Tongue (tissue), 3 donors: ENCODE measurements at places on chromosomes 7 and 10. TPM values are rescaled to one million over a fixed set of nuclear protein-coding genes. Genes with fewer than 3 reads are reported as not detected.

DNA sequence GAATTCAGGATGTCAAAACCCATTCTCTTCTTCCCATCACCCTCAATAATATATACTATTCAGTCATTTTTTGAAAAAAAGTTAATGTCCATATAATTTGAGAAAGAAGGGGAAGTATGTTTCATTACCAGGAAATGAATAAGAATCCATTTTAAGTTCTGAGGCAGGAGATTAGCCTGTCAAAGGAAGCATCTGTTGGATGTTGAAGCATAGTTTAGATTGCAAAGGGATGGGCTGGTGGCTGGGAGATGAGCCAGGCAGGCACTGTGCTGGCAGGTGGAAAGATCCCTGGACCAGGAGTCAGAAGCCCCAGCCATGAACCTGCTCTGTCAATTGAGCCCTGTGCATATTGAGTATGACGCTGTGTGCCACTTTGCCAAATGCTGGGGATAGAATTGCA, 48.4 kb upstream of the CRTAC1 start:
- no peak for DNase-seq

DNA sequence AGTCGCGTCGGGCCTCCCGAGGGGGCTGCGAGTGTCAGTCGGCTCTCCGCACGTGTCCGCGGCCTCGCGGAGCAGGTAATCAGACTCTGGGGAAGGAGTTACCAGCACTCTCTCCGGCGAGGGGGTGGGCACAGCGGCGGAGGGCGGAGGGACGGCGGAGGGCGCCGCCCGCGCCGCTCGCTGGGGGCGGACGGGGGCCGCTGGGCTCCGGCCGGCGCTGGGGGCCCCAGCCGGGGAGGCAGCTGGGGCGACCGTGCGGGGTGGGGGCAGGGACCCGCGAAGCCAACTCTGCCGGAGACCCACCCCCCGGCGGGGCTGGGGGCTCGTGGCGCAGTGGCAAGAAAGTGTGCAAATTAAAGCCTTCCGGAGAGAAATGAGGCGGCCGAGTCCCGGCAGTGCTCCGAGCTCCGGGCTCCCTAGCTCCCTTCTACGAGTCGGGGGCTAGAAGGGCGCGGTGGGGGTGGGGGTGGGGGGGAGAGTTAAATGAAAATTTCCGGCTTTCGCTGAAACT, at the start of gene CDK6:
Gene CDK6, minus strand, starts transcription at position 85 of the 511 bp plus-strand sequence. CDS start 3,250 bp downstream, outside the sequence.
- peak; percentile 90 for DNase-seq

- DNase-seq = no peak
These were observed 176.6 kb upstream of the TNS3 start for GRCh38 chr7:47758546-47758945.

- DNase-seq = no peak
These were observed 217.7 kb upstream of the ETV1 start for GRCh38 chr7:14207138-14207537.

DNA sequence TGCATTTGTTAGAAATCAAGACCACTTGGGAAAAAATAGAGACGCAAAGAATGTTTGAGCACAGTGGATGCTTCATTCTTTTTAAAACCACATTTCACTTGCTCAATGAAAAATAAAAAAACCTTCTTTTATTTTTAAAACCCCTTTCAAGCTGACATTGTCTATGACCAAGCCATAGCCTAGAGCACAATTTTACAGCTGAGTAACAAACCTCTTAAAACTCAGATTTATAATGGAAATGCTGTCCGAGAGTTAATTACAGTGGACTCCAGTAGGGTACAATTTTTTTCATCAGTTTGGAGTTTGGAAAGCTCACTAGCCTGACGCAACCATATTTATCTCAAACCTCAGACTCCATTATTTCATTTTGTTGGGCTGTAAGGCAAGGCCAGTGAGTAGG, 116.3 kb downstream of the RNLS start:
- no peak for DNase-seq

PROSER2 gene
- total RNA-seq = 8.6 TPM

GNGT1 gene
- not detected for total RNA-seq

RAB19 gene
- not detected for total RNA-seq

DNA sequence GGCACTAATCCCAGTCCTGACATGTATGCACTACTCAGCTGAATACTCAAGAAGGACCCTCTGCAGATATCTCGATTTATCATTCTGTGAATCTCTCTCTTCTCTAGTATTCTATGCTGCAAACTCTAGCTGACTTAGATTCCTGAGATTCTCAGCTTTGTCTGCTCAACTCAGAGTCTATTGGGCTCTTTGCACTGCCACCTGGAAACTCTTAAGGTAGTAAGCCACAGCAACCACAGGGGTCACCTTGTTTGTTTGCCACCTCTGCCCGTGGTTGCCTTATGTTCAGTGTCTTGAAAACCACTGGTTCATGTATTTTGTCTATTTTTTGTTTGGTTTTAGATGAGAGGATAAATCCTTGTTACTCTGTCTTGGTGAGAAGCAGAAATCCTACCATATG, 72.9 kb downstream of the SP8 start:
- DNase-seq = no peak

GRCh38 chr10:22810643-22811465, 96.5 kb upstream of the PIP4K2A start:
- no peak for DNase-seq

- peak; percentile 63 for DNase-seq
These were observed 64.4 kb upstream of the SFMBT2 start for GRCh38 chr10:7475046-7475911.

DNA sequence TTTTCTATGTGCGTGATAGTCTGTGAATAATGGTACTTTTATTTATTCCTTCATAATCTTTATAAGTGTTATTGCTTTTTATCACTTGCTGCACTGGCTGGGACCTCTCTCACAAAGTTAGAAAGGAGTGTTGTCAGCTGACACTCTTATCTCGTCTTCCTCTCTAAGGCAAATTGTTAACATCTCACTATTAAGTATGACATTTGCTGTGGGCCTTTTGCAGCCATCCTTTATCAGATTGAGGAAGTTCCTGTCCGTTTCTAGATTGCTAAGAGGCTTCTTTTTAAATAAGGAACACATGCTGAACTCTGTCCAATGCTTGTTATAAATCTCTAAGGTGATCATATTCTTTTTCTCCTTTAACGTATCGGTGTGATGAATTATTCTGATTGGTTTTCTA, 27.4 kb upstream of the DIP2C start:
- no peak for DNase-seq

- no peak for DNase-seq
These were observed 2.5 kb downstream of the ARHGAP12 start for GRCh38 chr10:31926160-31926559.

OPN4 gene
- not detected for total RNA-seq

GRCh38 chr7:37832194-37832593, 16.2 kb upstream of the NME8 start:
- DNase-seq = peak; percentile 97

SPDYE2 gene
- total RNA-seq = not detected

DNA sequence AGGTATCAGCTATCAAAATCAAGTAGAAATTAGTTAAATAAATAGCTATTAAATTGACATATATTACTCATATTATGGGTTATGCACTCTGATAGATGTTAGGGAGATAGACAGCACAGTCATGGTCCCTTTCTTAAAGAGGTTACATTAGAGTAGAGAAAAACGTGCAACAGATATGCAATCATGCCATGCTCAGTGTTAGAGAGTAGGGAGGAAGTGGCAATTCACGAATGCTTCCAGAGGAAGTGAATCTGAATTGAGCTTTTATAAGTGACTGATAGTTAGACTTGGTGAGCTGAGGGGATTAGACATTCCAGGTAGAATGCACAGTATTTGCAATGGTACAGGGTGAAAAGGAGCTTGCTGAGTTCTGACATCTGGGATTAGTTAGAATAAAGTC, 349.8 kb downstream of the NXPH1 start:
- no peak for DNase-seq

SPACDR gene
- not detected for total RNA-seq

DNA sequence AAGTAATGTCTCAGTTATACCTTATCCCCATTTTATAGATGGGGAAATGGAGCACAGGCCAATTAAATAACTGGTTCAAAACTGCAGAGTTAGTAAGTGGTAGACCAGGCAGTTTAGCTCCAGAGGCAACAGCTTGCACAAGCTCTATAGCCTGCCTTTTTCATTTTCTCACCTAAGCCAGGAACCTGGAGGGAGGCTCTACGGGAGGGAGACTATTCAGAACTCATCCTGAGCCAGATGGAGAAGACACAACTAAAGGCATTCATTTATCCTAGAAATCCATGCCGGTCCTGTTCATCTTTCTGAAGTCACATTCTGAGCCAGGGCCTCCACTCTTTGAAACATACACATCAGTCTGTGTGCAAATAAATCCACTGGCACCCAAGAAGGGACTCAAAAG, 103.2 kb downstream of the CALN1 start:
- no peak for DNase-seq

HTRA1 gene
- total RNA-seq = 102 TPM

GRCh38 chr10:20144268-20144667, 328.0 kb downstream of the PLXDC2 start:
- DNase-seq = no peak

PLXDC2 gene
- total RNA-seq = 54.1 TPM

GRCh38 chr7:2608921-2609411, 22.8 kb upstream of the TTYH3 start:
- peak; percentile 62 for DNase-seq

DNA sequence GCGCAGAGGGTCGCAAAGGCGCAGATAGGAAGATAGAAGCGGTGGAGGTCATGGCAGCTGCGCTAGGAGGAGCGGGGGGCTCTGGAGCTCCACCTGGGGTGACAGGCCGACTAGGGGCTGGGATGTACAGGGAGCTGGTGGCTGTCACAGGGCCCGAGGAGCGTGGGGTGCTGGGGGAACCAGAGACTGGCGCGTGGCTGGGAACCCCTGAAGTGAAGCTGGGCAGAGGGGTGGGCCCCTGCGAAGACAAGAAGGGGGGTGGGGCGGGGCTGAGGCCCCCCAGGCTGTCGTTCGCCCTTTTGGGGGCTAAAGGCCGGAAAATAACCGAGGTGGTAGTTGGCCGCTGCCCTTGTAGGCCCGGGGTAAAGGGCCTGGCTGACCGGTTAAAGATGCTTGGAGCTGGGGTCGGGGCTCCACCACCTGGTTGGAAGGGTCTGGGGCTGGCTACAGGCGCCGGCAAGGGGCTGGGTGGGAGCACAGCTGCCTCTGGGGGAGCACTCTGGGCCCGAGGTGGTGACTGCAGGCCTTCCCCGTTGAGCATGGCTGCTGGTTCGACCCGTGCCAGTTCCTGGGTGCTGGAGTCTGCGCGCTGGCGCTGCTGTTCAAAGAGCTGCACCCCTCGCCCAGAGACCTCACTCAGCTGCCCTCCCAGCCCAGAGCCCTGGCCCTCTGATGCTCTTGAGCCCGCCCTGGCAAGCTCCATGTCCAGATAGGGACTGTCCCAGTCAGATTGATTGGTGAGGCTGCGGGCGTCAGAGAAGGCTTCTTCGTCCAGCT, 6.8 kb upstream of the MYOZ1 start:
- DNase-seq = no peak

SLC18A2 gene
- 3.1 TPM for total RNA-seq

- DNase-seq = no peak
These were observed 26.3 kb downstream of the ARL5B start for GRCh38 chr10:18685555-18685954.

- DNase-seq = no peak
These were observed 94.1 kb upstream of the TMEM26 start for GRCh38 chr10:61547297-61547696.

DNA sequence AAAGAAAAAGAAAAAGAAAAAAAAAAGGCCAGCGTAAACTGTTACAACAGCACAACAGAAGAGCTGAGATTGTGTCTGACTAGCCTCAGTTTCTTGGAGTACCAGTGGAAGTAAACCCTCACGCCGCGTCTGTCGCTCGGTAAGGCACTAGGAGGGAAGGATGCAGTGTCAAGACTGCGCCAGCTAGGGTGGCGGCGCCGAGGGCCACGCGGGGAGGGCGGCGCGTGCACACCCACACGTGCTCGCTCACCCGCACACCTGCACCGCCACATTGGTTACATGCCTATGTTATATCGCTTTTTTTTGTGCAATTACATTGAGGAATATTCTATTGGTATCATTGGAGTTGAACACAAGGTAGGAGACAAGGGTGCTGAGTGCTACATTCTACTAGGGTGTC, 48.2 kb downstream of the CLEC2L start:
- no peak for DNase-seq

GRCh38 chr10:79492839-79493238, 19.5 kb upstream of the EIF5AL1 start:
- DNase-seq = peak; percentile 56

GRCh38 chr10:97042716-97043562, 142.8 kb downstream of the SLIT1 start:
- DNase-seq = no peak

DNA sequence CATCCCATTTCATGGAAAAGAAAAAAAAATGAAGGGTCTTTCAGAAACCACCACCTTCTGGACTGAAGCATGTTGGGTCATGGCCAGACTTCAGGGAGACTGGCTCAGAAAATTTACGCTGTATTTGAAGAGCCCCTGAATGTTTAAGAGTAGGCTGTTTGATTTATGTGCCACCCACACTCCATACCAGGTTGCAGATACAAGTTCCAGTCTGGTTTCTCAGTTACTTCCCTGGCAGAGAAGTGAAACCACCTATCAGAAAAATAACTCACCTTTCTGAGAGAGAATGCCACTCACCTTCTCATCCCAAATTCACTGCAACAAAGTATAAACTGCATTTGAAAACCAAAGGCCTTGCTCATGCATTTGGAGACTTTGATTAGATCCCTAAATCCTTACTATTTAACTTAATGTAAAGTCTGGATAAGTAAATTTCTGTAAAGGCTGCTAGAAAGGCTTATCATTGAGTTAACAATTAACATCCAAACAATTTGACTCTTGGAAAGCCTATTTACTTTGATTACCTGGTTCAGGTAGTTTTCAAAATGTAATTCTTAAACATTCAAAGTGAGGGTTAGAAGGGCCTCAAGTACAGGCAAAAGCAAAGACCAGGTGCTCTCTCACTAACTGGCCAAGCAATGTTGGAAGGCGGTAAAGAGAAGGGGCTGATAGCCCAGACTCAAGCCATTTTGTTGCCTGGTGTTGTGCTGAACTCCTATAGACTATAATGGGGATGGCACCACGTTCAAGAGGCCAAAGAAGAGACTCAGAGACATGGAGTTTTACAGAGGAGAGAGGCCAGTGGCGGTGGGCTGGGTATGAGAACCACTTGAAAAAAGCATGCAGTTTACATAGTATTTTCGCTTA, 12.8 kb upstream of the ADD3 start:
- no peak for DNase-seq

- DNase-seq = no peak
These were observed 11.0 kb downstream of the PDGFA start for GRCh38 chr7:508461-509170.

GRCh38 chr10:32234471-32234870, 112.5 kb downstream of the EPC1 start:
- DNase-seq = no peak

DNA sequence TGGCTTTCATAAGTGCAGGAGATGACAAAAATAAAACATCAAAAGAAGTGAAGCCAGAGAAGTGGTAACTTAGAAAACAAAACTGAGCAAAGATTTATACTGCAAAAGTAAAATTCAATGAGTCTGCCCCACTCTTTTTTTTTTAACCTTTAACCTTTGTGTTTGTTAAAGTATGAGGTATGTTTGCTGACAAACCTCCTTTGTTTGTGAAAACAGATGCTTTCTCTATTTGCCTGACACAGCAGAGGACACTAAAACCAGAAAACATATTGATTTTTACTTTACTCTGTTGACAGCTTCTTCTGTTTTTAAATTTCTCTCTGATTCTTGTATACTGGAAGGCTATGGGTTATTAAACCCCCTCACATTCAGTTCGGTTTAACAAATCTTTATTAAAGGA, 57.6 kb downstream of the SGMS1 start:
- DNase-seq = no peak

CPA4 gene
- total RNA-seq = 2.4 TPM

GRCh38 chr7:30831936-30832335, 60.7 kb downstream of the MINDY4 start:
- DNase-seq = no peak

- DNase-seq = no peak
These were observed 608.6 kb downstream of the DNAJB6 start for GRCh38 chr7:157945401-157945800.

PON3 gene
- total RNA-seq = 7.2 TPM
